ENCODE measurements at places on chromosomes 5 and 9.

- DNase-seq, result no peak
Observed at GRCh38 chr5:2762744-2763532, 11.5 kb upstream of the IRX2 start.

DNA sequence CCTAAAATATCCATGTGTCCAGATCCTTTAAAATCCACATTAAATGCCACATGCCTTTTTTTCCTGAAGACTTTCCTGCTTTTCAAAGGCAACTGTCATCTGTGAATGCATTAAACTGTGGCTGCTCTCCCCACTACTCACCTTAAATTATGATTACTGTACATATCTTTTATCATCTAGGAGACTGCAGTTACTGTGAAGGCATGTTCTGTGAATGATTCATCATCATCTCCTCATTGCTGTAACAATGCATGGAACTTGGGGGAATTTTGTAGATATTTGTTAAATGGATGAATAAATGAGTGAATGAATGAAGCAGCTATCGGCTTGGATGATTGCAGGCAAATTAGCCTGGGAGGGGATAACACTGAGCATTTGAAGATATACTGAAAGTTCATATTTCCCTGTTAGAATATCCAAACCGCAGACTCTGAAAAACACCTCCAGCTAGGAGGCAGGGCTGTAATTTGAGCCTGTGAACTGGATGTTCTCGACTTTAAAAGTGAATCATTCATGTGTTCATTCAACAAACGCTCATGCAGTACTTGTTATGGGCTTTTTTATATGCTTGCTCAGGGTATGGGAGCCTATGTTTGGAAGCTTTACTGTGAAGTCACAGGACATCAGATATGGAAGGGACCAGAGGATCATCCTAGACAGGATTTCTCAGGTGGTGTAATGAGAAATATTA is 519.2 kb downstream of the KIF4B start:
- peak; percentile 86 for DNase-seq

GRCh38 chr5:122753500-122753899 is 21.4 kb upstream of the SNX2 start:
- no peak for DNase-seq

DNA sequence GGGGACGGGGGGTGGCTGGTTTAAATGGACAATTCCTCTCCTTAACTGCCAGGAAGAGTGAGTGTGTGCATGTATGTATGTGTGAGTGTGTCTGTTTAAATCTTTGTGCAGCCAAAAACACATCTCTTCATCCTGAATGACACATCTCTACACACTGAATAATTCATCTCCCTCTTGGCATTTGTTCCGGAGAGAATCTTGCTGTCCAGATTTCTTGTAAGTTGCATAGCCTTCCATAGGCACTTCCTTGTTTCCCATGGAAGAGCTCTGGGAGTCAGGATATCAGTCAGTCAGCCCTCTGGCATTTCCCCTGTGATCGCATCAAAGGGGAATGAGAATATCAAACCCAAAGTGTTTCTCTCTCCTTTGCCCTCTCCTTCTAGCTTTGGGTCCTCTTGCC is 74.7 kb downstream of the WWC1 start:
- peak; percentile 90 for DNase-seq

- DNase-seq, result peak; percentile 11
Observed at GRCh38 chr5:152331718-152332117, 73.4 kb downstream of the NMUR2 start.

GRCh38 chr9:70861797-70862196 is 259.6 kb downstream of the TRPM3 start:
- no peak for DNase-seq

GRCh38 chr5:54832858-54833257 is 152.5 kb downstream of the ESM1 start:
- DNase-seq, result no peak

DNA sequence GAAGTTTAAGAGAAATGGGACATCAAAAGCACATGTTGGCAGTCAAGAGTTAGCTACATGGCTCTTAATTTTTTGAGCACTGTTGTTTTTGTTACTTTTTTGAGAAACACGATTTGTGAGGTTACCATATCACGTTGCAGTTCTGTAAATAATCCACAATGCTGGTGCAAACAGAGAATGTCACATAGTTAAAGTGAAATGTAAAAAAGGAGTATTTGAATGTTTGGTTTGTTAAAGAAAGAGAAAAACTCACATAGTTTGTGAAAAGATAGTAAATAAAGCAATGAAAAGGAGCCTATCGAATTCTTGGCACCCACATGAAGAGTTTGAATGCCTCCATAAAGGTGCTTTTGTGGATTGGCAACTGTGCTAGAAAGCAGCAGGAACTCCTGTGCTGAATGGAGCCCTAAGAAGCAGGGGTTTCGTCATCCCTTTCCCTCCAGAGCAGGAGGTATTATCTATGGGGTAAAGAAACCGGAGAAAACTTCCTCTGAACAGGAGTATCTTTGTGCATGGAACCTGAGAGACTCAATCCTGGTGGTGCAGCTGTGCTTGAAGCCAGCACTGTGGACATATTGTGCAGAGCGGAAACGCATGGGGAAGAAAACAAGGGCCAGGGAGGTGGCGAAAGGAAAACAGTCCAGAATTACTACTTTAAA is 148.5 kb upstream of the OTULINL start:
- DNase-seq, result no peak

DNA sequence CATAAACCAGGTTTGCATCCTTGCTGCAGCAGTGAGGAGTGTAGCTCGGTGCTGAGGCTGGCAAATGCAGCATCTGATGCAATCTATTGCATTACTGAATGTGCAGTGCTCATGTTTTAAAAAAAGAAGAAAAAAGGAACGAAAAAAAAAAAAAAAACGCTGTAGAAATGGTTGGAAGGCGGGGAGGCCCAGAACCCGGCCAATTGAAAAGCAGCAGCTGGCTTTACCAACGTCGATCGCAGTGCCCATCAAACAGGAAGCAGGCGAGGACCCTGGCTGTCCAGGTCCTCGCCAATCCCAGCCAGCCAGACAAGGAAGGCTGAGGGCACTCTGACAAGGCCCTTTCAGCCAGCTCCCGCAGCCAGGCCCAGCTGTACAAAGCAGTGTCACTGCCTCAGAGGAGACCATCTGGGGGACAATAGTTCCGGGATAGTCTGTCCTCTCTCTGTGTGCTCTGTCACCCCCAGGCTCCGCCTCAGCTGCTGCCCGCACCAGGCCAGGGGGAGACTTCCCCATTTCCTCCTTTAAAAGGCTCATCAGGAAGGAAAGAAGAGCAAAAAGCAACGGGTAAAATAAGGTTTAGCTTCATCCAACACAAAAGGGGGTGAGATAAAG is 21.8 kb upstream of the CPEB4 start:
- DNase-seq, result no peak

GRCh38 chr5:13501176-13501575 is 443.3 kb downstream of the DNAH5 start:
- DNase-seq, result peak; percentile 60

GRCh38 chr9:14089051-14089803 is 224.7 kb downstream of the NFIB start:
- DNase-seq, result no peak

DNA sequence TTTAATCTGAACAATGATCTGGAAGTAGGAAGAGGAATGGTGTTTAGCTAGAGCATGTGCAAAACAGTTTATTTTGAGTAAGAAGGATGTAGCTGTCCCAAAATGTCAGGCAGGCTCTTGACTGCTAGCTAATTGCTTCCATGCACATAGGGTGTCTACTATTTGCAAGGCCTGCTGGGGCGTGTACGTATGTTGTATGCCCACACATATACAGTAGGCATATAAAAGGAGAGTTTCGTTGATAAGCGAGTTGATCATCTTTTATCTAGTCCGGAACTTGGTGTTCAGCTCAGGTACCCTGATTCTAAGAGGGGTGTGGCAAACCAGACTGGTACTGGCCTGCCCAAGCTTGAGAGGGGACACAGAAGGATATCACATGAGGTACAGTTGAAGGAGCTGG is 177.2 kb downstream of the GOLPH3 start:
- no peak for DNase-seq

DNA sequence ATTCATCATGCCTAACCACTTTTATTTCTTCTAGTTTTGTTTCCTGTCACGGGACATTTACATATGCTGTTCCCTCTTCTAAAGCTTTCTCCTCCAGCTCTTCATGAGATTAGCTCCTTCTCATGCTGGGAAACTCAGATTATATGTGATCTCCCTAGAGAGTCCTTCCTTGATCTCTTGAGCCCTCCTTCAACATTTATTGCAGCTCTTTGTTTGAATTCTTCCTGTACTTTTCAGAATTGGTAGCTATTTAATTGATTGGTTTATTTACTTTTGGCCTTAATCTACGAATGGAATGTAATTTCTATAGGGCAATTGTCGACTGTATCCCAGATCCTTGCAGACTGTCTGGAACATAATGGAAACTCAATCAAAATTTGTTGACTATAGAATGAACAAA is 9.7 kb upstream of the TRPM3 start:
- no peak for DNase-seq
